ENCODE measurements at places on chromosomes 13 and 19. TPM values are rescaled to one million over a fixed set of nuclear protein-coding genes. Genes with fewer than 3 reads are reported as not detected.

GRCh38 chr13:111508902-111509509, 188.6 kb downstream of the TEX29 start:
- no peak for DNase-seq

DNA sequence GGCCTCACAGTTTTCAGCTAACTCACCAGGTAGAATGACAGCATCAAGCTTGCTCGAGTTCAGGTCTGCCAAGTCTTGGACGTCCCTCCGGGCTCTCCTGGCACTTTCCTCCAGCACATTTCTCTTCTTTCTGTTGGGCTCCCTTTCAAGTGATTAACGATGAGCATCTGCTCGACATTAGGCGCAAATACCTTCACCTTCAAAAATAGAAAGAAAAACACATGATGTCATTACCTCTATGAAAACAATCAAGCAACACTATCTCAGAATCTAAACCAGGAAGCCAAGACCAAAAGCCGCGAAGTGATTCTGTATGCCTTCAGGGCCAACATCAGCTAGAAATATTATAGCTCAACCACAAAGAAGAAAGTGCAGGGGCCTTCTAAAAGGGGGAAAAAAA, 15.4 kb upstream of the CLN5 start:
- no peak for DNase-seq

- no peak for DNase-seq
These were observed 108.2 kb downstream of the EDNRB start for GRCh38 chr13:77810430-77810829.

DNA sequence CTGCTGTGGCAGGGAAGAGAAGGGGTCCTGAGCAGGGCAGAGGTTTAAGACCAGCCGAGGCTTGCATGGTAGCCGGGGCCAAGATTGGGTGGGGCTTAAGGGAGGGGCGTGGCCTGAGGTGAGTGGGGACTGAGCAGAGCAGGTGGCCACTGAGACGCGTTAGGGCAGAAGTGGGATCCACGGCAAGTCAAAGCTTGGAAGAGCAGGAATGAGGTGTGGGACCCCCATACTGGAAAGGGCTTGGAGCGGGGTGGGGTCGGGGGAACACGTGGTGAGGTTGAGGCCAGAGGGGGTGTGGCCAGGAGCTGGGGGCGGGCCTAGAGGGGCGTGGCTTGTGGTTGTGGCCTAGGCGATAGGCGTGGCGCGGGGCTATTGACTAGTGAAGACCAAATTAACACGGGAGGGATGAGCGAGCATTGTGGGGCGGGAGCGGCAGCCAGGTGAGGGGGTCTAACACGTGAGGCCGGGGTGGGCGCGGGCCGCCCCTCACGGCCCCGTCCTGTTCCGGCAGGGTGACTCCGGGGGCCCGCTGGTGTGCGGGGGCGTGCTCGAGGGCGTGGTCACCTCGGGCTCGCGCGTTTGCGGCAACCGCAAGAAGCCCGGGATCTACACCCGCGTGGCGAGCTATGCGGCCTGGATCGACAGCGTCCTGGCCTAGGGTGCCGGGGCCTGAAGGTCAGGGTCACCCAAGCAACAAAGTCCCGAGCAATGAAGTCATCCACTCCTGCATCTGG, 3.3 kb downstream of the CFD start:
- no peak for DNase-seq

DNA sequence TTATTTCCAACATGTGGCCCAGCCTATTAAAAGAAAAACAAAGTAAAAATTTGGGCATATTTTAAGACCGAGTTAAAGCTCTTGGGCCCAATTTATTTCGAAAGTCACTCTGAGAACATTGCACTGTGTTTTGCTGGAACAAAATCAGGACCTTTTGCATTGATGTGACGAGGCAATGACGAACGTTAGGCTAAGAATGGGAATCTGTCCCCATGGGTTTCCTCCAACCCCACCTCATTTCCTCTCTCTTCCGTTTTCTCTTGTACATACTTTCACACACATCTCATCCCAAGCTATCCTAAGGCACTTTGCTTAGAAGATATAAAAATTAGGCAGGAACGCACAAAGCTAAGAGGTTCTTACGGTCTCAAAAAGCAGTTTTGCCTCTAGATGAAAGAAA, 22.1 kb downstream of the EDNRB start:
- no peak for DNase-seq

DNA sequence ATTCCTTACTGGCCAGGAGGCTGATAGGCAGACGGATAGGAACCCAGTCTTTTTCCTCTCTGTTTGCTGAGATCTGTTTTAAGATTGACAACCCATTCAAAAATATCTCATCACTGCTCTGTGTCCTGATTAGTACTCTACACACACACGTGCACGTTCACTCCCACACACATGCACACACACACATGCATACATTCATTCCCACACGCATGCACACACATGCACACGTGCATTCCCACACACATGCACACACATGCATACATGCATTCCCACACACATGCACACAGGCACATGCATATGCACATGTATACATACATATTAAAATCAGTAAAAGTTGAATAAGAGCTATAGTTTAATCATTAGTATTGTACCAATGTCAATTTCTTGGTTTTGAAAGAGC, 80.6 kb upstream of the SIAH3 start:
- DNase-seq, result no peak

- DNase-seq, result no peak
These were observed 30.2 kb downstream of the ZFR2 start for GRCh38 chr19:3838661-3839060.

DNA sequence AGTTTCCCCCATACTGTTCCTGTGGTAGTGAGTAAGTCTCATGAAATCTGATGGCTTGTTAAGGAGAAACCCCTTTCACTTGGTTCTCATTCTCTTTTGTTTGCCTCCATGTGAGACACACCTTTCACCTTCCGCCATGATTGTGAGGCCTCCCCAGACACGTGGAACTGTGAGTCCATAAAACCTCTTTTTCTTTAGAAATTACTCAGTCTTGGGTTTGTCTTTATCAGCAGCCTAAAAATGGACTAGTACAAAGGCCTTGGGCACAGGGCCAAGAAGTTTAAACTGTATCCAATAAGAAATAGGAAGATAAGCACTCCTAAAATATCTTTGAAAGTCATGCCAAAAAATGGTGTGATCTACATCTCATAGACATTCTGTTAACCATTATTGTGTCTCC, 176.9 kb downstream of the TBC1D4 start:
- DNase-seq, result no peak

- DNase-seq, result no peak
These were observed 93.3 kb downstream of the PAN3 start for GRCh38 chr13:28231642-28232041.

DNA sequence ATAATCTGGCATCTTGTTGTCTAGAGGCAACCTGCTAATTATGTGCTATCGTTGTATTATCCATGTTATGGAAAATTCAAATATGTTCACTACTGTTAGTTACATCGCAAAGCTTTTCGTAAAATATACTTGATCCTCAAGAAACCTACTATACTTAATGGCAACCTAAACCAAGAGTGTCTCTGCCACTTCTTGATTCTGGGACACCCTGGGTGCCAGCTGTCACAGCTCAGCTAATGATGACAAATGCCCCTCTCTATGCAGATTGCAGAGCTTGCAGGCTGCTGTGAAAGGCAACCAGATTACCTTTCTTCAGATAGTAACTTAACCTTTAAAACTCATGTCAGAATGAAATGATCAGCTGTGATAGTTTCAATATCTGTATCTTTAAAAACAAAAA, 8.9 kb upstream of the MAB21L1 start:
- DNase-seq, result no peak

- DNase-seq, result no peak
These were observed 977.5 kb upstream of the SPRY2 start for GRCh38 chr13:81318231-81319019.

GRCh38 chr13:83943530-83944279, 61.4 kb upstream of the SLITRK1 start:
- no peak for DNase-seq

- DNase-seq, result no peak
These were observed 16.9 kb upstream of the PROZ start for GRCh38 chr13:113141601-113141970.

DNA sequence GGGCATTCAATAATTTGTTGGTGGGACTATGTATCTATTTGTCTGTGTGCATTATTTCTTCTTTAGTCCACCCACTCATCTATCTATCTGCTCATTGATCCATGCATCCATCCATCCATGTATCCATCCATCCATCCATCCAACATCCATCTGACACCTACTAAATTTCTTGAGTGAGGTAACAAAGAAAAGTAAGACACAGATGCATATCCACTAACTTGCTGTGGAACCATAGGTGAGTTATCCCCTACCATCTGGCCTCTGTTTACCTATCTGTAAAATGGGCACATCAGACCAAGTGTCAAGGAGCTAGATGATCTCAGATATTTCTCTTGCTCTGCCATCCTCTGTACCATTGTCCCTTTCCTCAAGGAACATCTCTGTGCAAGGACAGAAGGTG, 54.7 kb downstream of the ZNF536 start:
- DNase-seq, result no peak

GRCh38 chr13:20482275-20482761, 43.3 kb downstream of the CRYL1 start:
- DNase-seq, result no peak

GRCh38 chr19:34766386-34766785, 6.6 kb downstream of the ZNF599 start:
- no peak for DNase-seq

GRCh38 chr19:8069096-8069973, 16.8 kb downstream of the CCL25 start:
- DNase-seq, result no peak

- DNase-seq, result no peak
These were observed 3.5 kb downstream of the SSC5D start for GRCh38 chr19:55491546-55492360.

DNA sequence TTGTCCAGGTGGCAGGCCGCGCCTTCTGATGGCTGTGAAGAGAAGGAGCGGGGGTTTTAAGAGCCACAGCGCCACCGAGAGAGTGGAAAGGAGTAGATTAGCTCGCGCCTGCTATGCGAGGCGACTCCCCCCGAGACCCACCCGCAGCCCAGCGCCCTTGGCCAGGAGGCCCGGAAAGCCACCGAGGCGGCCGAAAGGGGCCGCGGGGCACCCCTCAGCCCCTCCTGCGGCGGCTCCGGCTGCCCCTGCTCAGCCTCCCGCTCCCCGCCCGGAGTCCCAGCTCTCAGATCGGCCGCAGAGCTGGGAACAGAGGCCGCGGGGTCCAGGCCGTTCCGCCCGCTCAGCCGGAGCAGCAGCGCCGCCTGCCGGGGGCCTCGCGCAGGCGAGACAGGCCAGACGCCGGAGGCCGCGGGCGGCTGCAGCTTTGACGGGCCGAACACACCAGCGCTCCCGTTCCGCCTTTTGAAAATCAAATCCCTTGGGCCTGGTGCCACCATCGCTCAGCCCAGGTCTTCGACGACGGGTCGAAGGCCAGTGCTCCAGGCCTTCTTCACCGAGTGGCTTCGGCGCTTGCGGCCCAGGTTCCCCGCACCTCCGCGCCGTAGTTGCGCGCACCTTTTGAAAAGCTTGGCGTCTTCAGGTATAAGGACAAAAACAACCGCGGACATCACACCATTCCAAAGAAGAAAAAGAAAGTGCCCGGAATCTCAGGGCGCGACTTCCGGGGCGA, 15.3 kb downstream of the CDX2 start:
- no peak for DNase-seq

DNA sequence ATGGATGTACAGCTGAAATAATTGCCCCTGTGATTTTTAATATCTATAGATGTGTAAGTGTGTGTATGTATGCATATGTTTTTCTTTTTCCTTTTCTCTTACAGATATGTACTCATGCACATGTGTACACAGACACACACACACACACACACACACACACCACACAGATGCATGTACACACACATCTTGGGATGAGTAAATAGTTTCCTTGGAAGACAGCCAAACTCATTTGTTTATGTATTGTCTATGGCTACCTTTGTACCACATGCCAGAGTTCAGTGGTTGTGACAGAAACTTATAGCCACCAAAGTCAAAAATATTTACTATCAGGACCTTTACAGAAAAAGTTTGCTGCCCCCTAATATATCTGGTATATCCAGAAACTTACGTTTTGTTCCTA, 192.6 kb downstream of the MAB21L1 start:
- no peak for DNase-seq

Gene PPM1N
- total RNA-seq, result 0.17 TPM

Gene RNF17
- total RNA-seq, result 0.65 TPM

Gene TRPC4
- 7.0 TPM for total RNA-seq

Gene ZNF177
- 1.2 TPM for total RNA-seq

Gene OLFM2
- 0.72 TPM for total RNA-seq

Gene SIGLEC12
- total RNA-seq, result not detected

Gene KLK2
- total RNA-seq, result not detected

Gene FFAR3
- not detected for total RNA-seq

Gene BRME1
- 0.58 TPM for total RNA-seq
